ENCODE measurements at places on chromosomes 11 and 22.

DNA sequence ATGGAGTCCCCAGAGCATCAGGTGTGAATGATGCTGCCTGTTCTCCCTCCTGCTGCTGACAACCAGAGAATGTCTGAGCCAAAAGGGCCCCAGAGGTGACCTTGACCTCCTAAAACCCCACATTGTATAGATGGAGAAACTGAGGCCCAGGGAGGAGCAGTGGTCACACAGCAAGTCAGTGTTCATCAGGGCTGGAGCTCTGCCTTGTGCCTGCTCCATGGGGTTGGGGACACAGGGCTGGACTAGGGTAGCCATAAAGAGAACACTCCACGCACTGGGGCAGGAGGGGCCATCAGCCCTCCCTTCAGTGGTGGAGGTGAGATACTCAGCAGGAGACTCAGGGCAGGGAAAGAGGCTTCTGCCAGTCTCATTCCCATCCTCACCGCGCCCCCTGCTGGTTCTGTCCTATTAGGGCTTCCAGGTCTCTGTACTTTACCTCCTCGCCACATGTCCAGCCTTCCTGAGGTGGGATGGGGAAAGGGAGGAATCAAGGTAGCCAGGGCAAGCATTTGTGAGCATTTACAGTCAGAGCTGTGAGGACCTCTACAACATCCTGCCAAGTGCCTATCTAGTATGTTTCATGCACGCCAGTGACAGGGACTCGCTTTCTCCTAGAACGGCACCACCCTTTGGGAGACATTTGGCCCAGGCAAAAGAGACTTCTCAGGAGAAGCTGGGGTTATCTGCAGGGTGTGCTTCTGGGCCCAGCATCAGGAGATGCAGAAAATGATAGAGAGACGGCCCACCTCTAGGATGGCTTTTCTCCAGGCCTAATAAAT lies 43.2 kb downstream of the NEU3 start:
- peak; percentile 60 for DNase-seq

DNA sequence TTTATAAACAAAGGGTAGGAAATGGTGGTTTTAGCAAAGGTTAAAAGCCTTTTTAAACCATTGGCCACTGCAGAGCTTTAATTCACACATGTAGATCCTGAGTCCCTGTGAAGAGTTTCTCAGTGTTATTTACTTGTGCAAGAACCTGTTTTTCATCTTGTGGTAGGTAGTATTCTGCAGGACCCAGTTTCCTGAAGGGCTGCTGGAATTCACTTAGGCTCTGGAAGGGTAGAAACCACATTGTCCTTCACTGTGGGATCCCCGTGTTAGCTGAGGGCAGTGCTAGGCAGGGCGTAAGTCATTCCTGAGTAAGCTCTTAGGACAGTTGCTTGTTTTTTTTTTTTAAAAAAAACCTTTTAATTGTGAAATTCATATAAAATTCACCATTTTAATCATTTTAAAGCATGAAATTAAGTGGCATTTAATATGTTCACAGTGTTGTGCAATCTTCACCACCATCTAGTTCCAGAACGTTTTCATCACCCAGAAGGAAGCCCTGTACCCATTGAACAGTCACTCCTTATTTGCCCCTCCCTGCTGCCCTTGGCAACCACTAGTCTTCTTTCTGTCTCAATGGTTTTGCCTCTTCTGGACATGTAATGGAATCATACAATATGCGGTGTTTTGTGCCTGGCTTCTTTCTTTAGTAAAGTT lies 77.7 kb downstream of the C22orf31 start:
- DNase-seq = no peak

- no peak for DNase-seq
Observed at GRCh38 chr22:49437956-49438355, 389.7 kb downstream of the BRD1 start.

DNA sequence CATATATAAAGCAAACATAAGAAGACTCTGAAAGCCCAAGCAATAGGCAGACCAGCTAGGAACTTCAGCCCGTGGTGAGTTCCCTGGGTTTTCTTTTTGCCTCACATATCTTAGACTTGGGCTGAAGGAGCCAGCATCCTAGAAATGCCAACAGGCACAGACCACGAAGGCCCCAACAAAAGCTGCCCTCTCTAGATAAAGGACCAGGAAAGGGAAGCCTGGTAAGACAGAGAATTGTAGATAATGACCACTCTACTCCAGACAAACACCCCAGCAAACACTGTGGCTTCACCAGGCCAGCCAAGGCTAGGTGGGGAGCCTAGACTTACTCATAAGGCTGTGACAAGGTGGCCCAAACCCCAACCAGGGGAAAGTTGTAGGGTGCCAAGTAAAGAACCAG lies 11.2 kb downstream of the GAL start:
- DNase-seq = no peak

DNA sequence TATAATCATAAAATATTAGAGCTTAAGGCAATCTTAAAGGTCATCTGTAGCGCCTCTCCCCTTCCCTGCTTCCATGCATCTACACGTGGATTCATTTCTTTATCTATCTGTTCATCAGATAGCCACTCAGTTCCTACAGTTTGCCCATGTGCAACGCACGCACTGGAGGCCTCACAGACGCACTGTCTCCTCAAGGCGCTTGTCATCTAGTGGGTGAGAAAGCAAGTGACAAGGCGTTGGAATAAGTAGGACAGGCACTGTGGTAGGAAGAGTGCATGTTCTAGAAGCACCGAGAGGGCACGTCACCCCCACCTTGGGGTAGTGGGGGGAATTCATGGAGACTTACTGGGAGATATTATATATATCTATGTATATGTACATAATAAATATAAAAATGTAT lies 20.8 kb upstream of the JAM3 start:
- no peak for DNase-seq

DNA sequence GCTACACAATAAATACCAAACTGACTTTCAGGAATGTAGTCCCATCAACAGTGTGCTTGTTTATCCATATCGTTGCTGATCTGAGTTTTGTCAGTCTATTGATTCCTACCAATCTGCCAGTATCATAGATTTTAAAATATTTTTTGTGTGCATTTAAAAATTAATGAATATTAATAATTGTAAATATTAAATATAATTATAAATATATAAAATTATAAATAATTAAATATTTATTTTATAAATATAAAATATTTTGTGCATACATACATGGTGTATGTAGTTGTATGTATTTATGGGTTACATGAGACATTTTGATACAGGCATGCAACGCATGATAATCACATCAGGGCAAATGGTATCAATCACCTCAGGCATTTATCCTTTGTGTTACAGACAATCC lies 53.6 kb downstream of the CUL5 start:
- DNase-seq = no peak

GRCh38 chr11:130516554-130517505 lies 68.4 kb downstream of the ADAMTS15 start:
- DNase-seq = no peak
